EL (cell line): ENCODE measurements at places on chromosomes 3 and 15.
A peak's percentile ranks its signal among the peaks of the same experiment; 100 is the strongest.

GRCh38 chr3:190718097-190718496, 144.4 kb downstream of the GMNC start:
- peak; percentile 24 for DNase-seq

GRCh38 chr3:73540969-73541740, 83.6 kb downstream of the PDZRN3 start:
- peak; percentile 33 for DNase-seq

DNA sequence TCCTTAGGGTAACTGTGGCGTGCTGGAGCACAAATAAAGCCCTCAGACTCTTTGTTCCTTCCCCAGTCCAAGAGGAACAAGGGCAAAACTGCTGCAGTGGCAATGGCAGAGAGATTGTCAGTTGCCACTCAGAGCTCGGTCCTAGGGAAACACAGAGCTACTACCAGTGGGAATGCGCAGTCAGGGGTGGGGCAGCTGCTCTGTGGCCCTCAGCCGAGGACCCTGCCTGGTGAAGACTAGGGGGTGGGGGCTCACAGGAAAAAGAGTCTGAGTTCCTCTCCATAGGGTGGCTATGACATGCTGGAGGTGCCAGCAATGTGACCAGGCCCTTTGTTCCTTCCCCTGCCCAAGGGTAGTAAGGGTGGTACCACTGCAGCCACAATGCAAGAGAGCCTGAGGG, 43.8 kb downstream of the TMCO5A start:
- DNase-seq, result no peak

- no peak for DNase-seq
Measured at GRCh38 chr3:150472421-150472820, 64.3 kb downstream of the TSC22D2 start.

GRCh38 chr3:25441234-25441856, 13.3 kb downstream of the RARB start:
- DNase-seq, result no peak
